Stimulated activated CD8-positive, alpha-beta memory T cell treated with anti-CD3 and anti-CD28 coated beads, Interleukin-12 subunit alpha, Interleukin-12 subunit beta, amount 100 ng/mL, for 1 hour (primary cell): ENCODE measurements at places on chromosomes 1 and 21.

DNA sequence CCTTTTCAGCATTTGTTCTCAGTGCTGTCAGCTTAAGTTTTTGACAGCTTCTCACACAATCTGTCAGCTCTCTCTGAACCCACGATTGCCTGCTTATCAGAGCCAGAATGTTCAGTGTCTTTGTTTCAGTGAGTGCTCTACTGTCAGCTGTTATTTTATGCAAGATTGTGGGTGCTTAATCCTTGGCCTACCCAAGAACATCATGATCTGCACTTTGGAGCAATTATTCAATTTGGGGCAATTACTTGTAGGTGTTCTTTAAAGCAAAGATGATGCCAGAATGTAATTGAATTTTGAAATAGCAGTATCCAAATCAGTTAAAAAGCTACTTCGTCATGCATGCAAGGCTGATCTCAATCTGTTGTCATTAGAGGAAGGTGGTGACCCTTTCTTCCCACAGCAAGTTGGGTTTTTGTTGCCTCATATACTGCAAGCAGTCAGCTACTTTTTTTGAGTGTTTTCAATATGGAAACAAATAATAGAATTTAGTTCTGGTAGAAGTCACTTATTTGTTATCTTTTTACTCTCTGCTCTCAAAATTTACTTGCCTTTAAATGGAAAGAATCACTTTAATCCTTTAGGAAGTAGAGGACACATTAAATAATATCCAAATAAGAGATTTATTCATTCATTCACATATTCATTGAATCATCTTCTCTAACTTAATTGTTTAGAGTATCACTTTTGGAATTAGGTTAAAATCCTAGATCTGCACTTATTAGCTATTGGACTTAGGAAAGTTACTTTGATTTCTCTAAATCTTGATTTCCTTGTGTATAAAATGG, 253.5 kb upstream of the CACYBP start:
- no peak for DNase-seq

DNA sequence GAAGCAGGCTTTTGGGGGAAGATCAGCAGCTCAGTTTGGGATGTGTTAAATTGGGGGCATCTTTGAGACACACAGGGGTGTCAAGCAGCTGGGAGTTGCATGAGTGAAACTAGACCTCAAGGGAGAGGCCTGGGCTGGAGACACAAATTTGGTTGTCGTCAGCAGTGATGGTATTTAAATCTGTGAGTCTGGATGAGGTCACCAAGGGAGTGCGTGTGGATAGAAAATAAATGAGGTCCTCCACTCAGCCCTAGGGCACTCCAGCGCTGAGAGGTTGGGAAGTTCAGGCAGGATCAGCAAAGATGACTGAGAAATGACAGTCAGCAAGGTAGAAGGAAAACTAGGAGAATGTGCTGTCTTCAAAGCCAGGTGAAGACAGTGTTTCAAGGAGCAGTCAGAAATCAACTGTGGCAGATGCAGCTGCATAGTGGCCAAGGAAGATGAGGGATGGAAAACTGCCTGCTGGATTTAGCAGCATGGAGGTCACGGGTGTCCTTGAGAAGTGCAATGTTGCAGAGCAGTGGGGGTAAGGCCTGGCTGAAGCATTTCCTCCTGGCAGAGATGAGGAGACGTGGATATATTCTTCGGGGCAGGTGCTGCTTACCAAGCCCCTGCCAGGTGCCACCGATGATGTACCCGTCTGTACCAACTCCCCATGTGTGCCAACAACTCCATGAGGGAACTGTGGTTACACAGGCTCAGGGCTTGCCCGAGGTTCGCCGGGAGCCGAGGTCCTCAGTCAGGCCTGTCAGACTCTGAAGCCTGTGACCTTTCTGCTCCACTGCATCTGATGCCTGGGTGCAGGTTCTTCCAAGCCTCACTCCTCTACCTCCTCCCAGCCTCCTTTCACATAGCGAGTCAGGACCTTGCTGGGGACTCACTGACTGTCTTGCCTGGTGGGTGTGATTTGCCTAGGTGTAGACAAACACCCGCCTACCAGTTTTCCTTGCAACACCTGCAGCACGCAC, 11.3 kb downstream of the MAP7D1 start:
- DNase-seq, result no peak

- DNase-seq, result no peak
Measured at GRCh38 chr1:154075746-154076145, 79.1 kb downstream of the NUP210L start.

GRCh38 chr1:196651637-196652215, at the start of gene CFH:
TSS of gene CFH (plus strand) at chr1:196652043. CDS start at chr1:196652118, 75 bp downstream.
- no peak for DNase-seq

GRCh38 chr1:29633771-29634170, 397.4 kb downstream of the PTPRU start:
- DNase-seq, result no peak

DNA sequence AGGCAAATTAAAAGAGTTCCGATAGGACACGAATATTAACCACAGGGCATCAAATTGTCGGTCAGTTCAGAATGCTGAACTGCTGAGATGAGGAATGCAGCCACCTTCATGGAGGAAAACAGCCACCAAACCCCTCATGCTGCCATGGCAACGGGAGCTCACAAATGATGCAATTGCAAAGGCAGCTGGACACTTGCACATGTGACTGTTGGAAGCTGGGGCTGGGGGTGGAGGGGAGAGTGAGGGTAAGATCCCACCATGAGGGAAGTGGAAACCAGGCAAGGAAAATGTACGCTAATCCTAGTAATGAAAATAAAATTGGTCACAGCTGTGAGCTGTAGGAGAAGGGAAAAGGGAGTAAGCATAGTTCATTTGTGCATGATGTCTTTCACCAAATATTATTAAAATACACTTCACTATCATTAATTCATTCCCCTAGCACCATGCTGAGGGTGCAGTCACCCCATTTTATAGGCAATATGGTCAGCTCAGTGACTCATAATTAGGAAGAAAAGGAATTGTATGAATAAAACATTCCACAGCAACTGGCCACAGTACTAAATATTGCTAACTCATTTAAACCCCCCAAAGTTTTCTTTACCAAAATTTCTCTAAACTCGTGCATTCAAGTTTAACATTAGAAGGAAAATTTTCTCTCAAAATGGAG, 15.3 kb downstream of the BECN2 start:
- no peak for DNase-seq

DNA sequence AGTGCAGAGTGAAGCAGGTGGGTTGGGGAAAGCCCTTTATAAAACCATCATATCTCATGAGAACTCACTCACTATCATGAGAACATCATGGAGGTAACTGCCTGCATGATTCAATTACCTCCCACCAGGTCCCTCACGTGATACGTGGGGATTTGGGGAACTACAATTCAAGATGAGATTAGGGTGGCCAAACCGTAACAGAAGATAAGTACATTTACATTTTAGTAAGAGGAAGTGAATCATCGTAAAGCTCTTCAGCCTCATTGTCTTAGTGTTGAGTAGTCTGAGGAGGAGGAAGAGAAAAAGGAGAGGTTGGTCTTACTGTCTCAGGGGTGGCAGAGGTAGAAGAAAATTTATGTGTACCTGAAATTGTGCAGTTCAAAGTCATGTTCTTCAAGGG, 1053.4 kb upstream of the ADGRL4 start:
- no peak for DNase-seq

DNA sequence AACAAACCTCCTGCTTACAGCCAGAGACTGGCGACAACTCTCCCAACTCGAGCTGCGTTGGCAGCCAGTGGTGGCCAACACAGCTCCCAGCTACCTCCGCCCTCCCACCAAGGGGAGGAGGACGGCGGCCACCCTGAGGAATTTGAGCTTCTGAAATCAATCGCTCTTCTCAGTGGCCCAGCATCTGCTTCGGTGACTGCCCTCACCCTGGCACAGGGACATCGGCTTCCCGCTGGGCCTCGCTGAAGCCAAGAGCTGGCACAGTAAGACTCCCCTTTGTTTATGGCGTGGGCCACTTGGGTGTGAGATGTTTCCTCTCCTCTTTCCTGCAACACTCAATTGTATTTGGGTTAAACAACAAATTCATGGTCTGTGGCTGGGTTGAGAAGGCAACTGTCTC, 136.2 kb downstream of the ZBTB18 start:
- DNase-seq, result no peak

DNA sequence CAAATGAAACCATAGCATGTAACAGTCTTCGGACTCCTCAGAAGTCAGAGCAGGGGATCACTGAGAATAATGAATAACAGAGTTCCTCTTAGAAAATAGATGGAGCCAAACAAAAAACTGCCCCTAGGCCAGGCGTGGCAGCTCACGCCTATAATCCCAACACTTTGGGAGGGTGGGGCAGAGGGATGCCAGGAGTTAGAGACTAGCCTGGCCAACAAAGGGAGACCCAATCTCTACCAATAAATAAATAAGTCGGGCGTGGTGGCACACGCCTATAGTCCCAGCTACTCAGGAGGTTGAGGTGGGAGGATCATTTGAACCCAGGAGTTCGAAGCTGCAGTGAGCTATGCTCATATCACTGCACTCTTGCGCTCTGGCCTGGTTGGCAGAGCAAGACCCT, 58.5 kb upstream of the SERTAD4 start:
- DNase-seq, result no peak

- no peak for DNase-seq
Measured at GRCh38 chr1:119387858-119388257, 19.3 kb downstream of the HAO2 start.

DNA sequence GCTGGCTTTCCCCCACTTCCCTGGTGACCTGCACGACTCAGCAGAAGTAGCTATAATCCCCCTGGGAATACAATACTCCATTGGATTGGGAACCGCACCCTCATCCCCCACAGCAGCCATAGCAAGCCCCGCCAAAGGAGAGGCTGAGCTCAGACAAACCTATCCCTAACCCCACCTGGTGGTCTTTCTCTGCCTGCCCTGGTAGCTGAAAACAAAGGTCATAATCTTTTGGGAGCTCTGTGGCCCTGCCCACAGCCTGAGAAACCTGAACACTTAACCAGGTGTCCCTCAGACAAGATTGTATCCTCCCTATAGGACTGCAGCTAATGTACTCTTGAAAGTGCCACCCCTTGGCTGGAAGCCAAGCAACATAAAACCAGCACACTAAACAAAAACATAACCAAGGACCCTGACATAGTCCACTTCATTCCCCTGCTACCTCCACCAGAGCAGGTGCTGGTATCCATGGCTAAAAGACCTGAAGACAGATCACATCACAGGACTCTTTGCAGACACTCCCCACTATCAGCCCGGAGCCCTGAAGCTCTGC, 71.6 kb upstream of the RUNX1 start:
- DNase-seq, result no peak

- DNase-seq, result no peak
Measured at GRCh38 chr1:44512313-44512885, 107.3 kb downstream of the RNF220 start.

DNA sequence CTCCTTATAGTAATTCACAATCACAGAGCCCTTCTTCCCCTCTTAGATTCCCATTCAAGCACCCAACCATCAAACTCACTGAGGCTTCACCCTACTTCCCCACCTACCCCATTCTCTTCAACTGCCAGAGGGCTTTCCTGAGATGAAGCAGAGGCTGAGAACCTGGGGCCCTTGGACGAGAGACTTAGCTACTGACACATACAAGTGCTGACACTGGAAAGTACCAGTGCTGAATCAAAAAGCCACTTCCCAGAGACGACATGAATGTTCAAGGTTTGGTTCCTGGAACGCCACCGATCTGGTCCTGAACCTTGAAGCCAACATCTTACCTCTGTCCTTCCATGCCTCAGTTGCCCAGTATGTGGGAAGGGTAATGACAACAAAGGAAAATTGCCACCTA, 16.6 kb upstream of the RAP1A start:
- no peak for DNase-seq

- no peak for DNase-seq
Measured at GRCh38 chr1:43747736-43748135, 40.4 kb downstream of the ST3GAL3 start.

- DNase-seq, result no peak
Measured at GRCh38 chr1:16218014-16218673, 5.7 kb upstream of the ARHGEF19 start.

DNA sequence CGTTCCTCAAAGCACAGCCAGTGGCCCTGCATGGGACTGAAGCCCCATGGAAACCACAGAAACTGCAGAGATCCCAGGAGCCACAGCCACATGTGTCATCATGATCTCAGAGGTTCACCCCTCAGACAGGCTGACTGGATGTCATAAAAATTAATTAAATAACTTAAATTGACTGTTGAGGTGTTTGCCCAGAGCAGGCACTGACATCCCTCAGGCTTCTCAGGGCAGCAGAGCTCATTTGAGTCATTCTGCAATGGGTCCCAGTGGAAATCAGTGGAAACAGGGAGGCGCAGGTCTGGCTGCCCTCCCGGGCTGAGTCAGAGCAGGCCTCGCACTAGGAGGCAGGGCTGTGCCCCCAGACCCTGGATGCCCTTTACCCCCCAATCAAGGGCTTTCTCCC, 135.1 kb downstream of the CDC7 start:
- DNase-seq, result no peak

DNA sequence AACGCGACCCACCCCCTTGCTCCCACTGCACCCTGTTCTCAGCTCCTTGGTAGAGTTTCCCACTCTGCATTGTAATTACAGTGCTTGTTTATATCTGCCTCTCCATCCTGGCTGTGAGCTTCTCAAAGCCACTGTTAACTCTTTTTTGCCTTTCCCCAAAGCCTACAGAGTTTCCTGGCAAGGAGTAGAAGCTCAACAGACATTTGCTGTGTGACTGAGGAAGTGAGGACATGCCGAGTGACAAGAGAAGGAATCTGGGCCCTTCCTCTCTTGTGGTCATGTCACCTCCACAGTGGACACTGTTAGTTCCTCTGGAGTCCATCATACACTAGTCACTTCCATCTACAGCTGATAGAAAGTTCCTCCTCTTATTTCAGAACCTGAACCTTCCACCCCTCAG, 6.1 kb upstream of the IGSF8 start:
- no peak for DNase-seq

DNA sequence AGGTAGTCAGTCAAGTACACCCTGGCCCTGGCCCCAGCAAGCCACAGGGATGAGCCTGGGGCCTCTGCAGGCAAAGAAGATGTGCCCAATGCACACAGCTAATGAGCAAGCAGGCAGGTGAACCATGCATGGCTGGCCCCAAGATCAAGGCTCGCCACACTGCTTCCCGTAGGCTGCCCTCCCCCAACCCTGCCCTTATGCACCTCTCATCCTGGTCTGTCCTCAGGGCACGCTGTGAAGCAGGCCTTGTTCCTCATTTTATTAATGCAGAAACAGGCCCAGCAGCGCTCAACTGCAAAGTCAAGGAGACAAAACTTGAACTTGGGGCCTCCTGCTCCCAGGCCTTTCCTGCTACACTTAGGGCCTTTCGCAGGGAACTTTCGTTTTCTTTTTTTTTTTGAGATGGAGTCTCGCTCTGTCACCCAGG, 35.6 kb upstream of the ID3 start:
- no peak for DNase-seq

GRCh38 chr1:93979718-93980319, 70.6 kb upstream of the GCLM start:
- no peak for DNase-seq
